Activated CD4-positive, alpha-beta T cell treated with anti-CD3 and anti-CD28 coated beads, Interleukin-2, amount 10 ng/mL, durations not matched to agents 24 days and 14 days (primary cell): ENCODE measurements at places on chromosomes 1 and 21. TPM values are rescaled to one million over a fixed set of nuclear protein-coding genes. Genes with fewer than 3 reads are reported as not detected.

The S100A12 gene
- total RNA-seq: not detected in 2 replicates

The RPRD2 gene
- total RNA-seq: 23.7 and 24.6 TPM in 2 replicates

The UTS2 gene
- not detected in 2 replicates for total RNA-seq

The TLR5 gene
- 0.09 TPM in 1 of 2 replicates, not detected in the other for total RNA-seq

The SDHB gene
- 140 and 156 TPM in 2 replicates for total RNA-seq

The AMY1B gene
- not detected in 2 replicates for total RNA-seq

The NPPA gene
- not detected in 2 replicates for total RNA-seq

The ROR1 gene
- 0.09 TPM in 1 of 2 replicates, not detected in the other for total RNA-seq

The SELENON gene
- 8.2 and 9.9 TPM in 2 replicates for total RNA-seq

The TRIM17 gene
- total RNA-seq: 1.7 and 2.8 TPM in 2 replicates

The NR1I3 gene
- not detected in 2 replicates for total RNA-seq

The TFAP2E gene
- total RNA-seq: 0.38 and 0.49 TPM in 2 replicates

The LEPROT gene
- 17.9 and 20.2 TPM in 2 replicates for total RNA-seq

The CHI3L1 gene
- not detected in 2 replicates for total RNA-seq

The IL10 gene
- 3.4 TPM in 2 replicates for total RNA-seq

The S100A4 gene
- 132 and 134 TPM in 2 replicates for total RNA-seq

The LCE3D gene
- total RNA-seq: not detected in 2 replicates

The BACH1 gene
- total RNA-seq: 21.5 and 24.8 TPM in 2 replicates

The ZNF436 gene
- total RNA-seq: 5.2 TPM in 2 replicates

The CLDN17 gene
- not detected in 2 replicates for total RNA-seq

The GFI1 gene
- total RNA-seq: 85.1 and 87.1 TPM in 2 replicates

The CEPT1 gene
- 32.4 and 32.9 TPM in 2 replicates for total RNA-seq

The PRAMEF9 gene
- not detected in 2 replicates for total RNA-seq

The STYXL2 gene
- total RNA-seq: not detected in 2 replicates

The URB1 gene
- total RNA-seq: 39.2 and 41.7 TPM in 2 replicates

The SLAMF9 gene
- total RNA-seq: not detected in 2 replicates

The CFHR5 gene
- not detected in 2 replicates for total RNA-seq

The AADACL3 gene
- total RNA-seq: not detected in 2 replicates

The HEYL gene
- total RNA-seq: not detected in 2 replicates

The APCS gene
- not detected in 2 replicates for total RNA-seq

The CD34 gene
- not detected in 2 replicates for total RNA-seq

The OR2L2 gene
- 0.07 TPM in 2 replicates for total RNA-seq

The FCRL2 gene
- total RNA-seq: not detected in 2 replicates

The HCRTR1 gene
- not detected in 2 replicates for total RNA-seq

The ANGPTL1 gene
- not detected in 2 replicates for total RNA-seq

The LRRC39 gene
- 0.23 and 0.57 TPM in 2 replicates for total RNA-seq

The LHX8 gene
- total RNA-seq: not detected in 2 replicates

The GPR161 gene
- total RNA-seq: 0.51 and 0.85 TPM in 2 replicates

The ITGB2 gene
- total RNA-seq: 265 and 266 TPM in 2 replicates

The MIXL1 gene
- total RNA-seq: not detected in 2 replicates

The MAB21L3 gene
- not detected in 2 replicates for total RNA-seq

The AMY1C gene
- total RNA-seq: not detected in 2 replicates

The SPRR2E gene
- not detected in 2 replicates for total RNA-seq

The CFAP298 gene
- total RNA-seq: 52.5 and 57.6 TPM in 2 replicates

The FHAD1 gene
- total RNA-seq: not detected in 2 replicates

The C1orf105 gene
- total RNA-seq: not detected in 2 replicates

The KRTAP19-2 gene
- not detected in 2 replicates for total RNA-seq

The GBP7 gene
- total RNA-seq: not detected in 2 replicates

The CHRNB2 gene
- 0.14 TPM in 1 of 2 replicates, not detected in the other for total RNA-seq

The NEGR1 gene
- total RNA-seq: not detected in 2 replicates

The CLEC20A gene
- not detected in 2 replicates for total RNA-seq

The LUZP1 gene
- 21.6 and 23.2 TPM in 2 replicates for total RNA-seq

The DUSP23 gene
- total RNA-seq: 30.9 and 33.0 TPM in 2 replicates
